Frontal cortex (tissue), 4 donors: ENCODE measurements at places on chromosomes 1 and 21. TPM values are rescaled to one million over a fixed set of nuclear protein-coding genes. Genes with fewer than 3 reads are reported as not detected.

DNA sequence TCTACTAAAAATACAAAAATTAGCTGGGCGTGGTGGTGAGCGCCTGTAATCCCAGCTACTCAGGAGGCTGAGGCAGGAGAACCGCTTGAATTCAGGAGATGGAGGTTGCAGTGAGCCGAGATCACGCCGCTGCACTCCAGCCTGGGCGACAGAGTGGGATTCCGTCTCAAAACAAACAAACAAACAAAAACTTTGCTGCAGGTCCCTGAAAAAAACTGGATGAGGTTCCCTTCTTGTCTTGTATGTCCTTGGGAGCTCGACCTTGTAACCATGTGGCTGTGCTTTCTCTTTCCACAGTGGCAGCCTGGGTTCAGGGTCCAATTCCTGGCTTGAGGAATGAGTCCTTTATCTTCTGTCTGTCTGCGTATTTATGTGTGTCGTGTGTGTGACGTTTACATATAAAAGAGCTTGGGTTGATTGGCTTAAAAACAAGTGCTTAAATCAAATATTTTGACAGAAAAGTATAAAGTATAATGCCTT, 18.0 kb upstream of the COX20 start:
- DNase-seq: no peak

KCNA2 gene
- 3.7 TPM for total RNA-seq

- peak; percentile 21 for DNase-seq
Measured at GRCh38 chr1:28716336-28716735, 20.4 kb upstream of the YTHDF2 start.

BARHL2 gene
- total RNA-seq: under 0.01 TPM

WDR64 gene
- not detected for total RNA-seq

DNA sequence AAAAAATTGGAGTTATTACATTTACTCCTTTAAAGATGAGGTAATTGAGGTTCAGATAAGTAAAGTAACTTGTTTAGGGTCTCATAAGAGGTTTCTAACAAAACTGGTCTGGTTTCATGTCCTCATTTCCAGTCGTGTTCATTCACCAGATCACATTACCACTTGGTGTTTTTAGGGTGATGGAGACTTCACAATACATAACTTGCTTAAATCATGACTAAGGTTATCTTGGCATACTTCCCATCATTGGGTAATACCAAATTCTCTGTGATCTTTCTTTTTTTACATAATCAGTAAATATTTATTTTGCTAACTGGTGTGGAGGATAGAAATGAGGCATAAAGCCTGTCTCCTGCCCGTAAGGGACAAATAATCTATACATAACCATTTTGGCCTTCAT, 31.6 kb upstream of the RPTN start:
- no peak for DNase-seq

APCS gene
- not detected for total RNA-seq

DYNLT4 gene
- total RNA-seq: not detected

DNA sequence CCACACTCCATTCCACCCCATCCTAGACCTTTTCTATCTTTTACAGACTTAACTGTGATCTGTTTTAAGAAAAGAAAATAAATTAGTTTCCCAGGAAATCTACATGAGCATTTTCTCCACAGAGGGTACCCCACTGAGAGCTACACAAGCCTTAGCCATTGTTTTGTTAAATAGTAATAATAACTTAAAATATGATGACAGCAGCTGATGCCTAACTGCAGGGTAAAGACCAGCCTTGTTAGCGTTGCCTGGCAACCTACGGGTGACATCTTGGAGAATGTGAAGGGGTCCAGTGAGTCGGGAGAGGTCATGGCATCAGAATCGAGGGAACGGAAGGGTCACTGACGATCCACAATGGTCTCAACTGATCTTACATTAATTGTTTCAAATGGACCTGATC, 233.2 kb upstream of the PBX1 start:
- DNase-seq: no peak

DNA sequence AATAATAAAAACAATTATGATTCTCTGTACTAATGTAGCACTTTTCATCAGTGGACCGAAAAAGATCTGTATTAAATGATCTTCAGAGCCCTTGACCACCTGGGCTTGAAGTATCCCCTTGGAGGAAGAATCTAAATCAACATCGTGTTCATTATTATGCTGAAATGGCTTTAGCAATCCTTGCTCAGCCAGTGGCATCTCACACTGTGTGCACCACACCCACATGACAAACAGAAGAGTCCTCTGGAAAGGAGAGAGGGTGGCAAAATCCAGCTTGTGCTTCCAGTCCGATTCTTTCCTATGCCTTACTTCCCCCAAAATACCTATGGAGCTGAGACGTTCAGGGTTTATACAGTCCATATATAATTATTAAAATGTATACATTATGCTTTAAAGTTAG, 318.5 kb upstream of the RUNX1 start:
- DNase-seq: no peak

DNA sequence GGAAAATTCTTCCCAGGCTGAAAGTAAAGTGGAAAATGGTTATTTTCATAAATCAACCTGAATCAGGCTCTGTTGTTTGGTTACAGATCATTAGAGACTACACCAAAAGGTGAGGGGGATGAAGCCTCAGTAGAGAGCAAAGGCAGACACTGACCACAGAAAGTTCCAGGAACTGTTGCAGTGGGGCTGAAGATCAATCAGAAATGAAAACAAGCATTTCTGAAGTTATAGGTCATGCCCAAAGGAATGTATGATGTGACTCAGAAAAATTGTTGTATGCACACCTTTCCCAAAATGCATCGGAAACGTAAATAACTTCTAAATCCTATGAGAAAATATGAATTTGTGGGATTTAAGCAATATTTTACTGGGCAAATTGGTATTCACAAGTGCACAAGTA, 63.3 kb downstream of the FYB2 start:
- DNase-seq: no peak

SERTAD4 gene
- total RNA-seq: 13.5 TPM
